ENCODE measurements at places on chromosomes 7 and 10.

DNA sequence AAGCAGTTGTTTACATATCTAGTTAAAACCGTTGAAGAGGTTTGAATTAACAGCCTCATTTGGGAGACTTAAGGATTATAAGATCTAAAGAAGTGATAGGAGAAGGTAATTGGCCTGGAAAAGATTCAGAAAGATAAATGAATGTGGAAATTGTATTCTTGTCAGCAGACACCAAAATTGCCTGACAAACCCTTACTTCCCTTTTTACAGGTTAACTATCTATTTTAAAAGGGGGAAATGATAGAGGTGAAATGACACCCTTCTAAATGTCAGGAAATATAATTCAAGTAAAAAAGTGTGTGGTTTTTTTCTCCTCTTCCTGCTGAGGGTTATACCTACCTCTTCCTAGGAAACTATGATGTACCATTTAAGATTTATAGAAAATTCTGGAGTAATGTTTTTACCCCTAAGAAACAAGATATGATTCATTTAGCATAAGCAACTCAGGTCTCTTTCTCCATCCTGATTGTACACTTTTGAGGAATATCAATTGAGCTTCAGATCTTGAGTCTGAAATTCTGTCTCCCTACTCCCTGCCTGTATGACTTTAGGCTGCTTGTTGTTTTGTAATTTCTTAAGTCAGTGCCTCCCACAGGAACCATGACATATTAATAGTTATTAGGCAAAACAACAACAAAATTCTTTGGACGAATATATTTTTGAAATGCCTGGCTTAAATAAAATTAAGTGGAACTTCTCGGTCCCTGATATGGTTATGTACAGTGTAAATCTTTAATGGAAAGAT lies 250.4 kb downstream of the RNLS start:
- DNase-seq: no peak

DNA sequence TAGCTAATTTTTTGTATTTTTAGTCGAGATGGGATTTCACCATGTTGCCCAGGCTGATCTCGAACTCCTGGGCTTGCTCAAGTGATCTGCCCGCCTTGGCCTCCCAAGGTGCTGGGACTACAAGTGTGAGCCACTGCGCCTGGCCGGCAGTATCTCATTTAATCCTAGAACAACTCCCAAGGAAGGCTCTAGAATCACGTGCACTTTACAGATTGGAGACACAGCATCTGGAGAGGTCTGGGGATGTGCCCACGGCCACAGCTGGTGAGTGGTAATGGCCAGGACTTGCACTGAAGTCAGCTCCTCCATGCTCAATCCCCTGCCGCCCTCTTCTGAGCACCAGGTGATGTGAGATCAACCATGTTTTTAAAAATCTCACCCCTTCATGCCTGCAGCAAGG lies 43.1 kb downstream of the CARD11 start:
- DNase-seq: no peak

- no peak for DNase-seq
Measured at GRCh38 chr7:55148571-55148970, 129.8 kb downstream of the EGFR start.

DNA sequence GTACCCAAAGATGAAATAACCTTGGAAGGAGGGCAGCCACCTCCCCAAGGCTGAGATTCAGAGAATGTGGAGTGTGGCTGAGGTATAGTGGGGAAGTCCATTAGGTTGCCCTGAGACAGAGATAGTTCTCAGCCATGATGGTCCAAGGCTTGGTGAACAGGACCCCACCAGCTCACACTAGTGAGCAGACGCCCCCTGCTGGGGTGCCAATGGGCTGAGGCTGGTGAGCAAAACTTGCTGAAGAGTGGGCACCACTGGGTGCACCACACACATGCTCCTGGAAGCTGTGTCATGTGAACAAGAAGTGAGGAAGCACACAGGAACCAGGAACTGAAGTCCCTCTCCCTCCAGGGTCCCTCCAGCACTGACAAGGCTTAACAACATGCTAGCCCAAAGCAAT lies 8.9 kb downstream of the FBXL13 start:
- DNase-seq: peak; percentile 58

- DNase-seq: no peak
Measured at GRCh38 chr10:90125456-90126255, 424.3 kb downstream of the KIF20B start.

GRCh38 chr10:78572565-78572964 lies 496.2 kb upstream of the ZMIZ1 start:
- DNase-seq: no peak

DNA sequence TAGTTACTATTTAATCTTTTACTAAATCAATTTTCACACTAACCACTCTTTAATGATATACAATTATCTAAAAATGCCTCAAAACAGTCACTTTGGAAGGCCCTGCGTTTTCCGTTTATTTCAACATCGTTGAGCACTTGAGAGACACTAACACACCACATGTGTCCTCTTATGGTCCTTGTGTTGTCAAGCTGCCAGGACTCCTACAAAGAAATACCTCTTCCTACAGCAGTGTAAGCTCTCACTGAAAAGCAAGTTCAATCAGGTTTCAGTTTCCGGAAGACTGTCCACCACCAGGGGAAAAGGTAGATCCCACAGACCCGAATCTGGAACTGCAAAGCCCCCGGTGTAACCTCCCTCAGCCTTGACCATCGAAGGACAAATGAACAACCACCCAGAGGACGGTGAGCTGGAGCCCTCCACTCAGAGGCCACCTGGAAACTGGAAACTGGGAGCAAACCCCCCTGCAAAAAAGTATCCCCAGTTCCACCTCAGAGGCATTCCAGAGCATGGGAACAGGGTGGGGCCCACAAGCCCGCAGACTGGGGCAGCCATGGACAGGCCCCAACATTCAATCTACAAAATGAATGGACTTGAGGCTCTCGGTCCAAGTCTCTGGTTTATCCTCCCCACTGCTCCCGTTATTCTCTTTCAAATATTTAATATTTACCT lies 37.6 kb downstream of the KCNH2 start:
- no peak for DNase-seq

GRCh38 chr10:1211844-1212570 lies 155.8 kb downstream of the WDR37 start:
- no peak for DNase-seq

GRCh38 chr7:131995324-131995723 lies 438.9 kb upstream of the PODXL start:
- DNase-seq: no peak

DNA sequence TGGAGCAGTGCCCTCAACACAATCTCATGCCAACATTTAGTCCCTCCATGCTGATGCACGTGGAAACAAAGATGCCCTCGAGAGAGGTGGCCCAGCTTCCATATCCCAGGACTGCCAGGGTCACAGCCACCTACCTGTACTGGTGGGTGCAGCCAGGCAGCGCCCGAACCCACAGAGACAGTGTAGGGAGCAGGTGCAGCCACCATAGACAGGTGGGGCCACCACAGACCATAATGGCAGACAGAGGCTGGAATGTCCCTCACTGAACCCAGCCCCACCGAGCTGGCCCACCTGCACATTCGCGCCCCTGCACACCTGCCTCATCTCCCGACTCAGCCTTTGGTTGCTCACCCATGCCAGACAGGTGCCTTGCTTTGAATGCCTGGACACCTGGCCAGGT lies 18.3 kb upstream of the CPXM2 start:
- no peak for DNase-seq

GRCh38 chr10:89741126-89741762 lies 39.9 kb downstream of the KIF20B start:
- no peak for DNase-seq

GRCh38 chr10:44292390-44293002 lies 92.4 kb downstream of the CXCL12 start:
- DNase-seq: no peak

- no peak for DNase-seq
Measured at GRCh38 chr7:5598769-5599371, 175.2 kb upstream of the TNRC18 start.

- no peak for DNase-seq
Measured at GRCh38 chr7:12102126-12102525, 109.0 kb upstream of the TMEM106B start.

GRCh38 chr10:99532687-99533495 lies at the start of gene NKX2-3:
Gene NKX2-3, plus strand, starts transcription at chr10:99532942. Its CDS starts 190 bp downstream, at chr10:99533132.
- DNase-seq: peak; percentile 77

DNA sequence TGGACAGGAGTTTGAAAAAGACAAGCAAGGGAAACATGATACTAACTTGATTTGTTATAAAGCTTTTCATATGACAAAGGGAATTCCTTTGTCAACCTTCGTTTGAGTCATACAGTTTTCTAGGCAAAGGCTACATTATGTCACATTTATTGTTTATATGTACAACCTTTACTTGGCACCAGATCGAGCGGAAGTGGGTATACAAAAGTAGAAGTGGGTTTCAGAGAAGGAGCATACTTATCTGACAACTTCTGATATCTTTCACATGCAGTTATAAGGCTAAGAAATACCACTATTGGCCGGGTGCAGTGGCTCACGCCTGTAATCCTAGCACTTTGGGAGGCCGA lies 11.0 kb downstream of the STMP1 start:
- DNase-seq: peak; percentile 74

DNA sequence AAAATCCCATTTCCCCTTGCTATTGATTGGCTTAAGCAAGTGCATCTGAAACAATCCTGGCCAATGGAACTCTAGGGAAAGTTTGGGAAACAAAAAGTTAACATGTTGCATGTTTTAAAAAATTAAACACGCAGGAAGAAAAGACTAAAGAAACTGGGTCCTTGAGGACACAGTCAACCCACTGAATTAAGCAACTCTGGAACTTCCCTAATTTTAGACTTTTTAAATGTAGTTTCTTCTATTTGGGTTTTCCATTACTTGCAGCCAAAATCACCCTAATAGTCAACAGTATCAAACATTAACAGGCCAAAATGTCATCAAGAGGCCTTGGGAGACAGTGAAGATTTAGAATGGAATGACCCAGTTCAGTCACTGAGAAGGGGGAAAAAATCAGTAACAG lies 40.6 kb downstream of the OSBPL3 start:
- no peak for DNase-seq

GRCh38 chr7:45578022-45578421 lies 3.9 kb downstream of the ADCY1 start:
- no peak for DNase-seq

DNA sequence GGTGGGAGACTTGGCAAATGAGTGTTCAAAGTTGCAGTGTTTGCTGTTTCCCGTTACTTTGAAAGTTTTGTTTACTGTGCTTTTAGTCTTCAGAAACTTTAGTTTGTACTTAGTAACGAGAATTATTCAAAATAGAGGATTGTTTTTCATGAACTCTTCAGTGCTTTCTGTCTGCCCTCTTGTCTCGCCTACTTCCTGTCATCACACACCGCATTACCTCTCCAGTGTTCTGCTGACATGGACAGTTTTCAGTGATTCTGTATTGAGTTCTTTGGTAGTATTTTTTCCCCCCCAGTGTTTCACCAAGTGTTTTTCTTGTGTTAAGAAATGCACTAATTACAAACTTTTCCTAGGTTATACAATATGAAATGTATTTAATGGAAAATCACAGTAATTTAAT lies 207.0 kb downstream of the MLLT10 start:
- no peak for DNase-seq

DNA sequence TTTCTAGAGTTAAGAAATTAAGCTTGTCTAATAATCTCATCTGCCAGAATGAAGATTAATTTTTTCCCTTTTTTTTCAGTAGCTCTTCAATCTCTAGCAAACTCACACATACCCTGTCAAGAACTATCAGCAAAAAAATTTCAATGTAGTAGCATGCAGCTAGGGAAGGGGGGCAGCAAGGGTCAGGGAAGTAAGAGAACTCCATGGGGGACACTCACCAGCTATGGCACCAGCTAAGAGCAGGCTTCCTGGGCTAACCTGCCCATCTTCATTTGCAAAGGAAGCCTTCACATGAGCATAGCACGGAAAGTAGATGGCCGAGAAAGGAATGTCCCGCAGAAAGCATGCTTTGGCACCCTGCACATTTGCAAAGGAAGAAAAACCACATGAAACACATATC lies 190.4 kb downstream of the SLC25A13 start:
- no peak for DNase-seq

- DNase-seq: peak; percentile 56
Measured at GRCh38 chr7:28065308-28065707, 115.3 kb downstream of the JAZF1 start.

DNA sequence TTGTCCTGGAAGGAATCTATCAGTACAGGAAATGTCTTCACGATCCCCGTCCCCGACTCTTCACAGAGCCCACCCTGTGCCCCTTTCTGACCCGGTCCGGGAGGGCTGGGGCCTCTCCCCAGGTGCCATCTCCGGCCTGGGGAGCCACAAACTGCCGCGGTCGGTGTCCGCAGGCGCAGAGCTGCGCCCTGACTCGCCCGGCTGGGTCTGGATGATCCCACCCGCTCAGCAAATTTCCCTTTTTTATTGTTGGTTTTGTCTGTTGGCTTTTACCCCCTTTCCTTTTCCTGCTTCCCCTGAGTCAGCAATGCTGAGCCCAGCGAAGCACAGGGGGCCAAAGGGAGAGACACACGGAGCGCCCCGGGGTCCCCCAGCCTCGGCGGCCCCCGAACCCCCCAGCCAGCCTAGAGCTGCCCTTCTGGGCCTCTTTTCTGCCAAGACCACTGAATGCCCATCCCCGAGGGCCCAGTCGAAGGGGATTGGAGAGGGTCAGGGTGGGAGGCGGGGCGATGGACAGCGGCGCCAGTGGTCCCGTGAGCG lies 30.9 kb downstream of the LEP start:
- no peak for DNase-seq

GRCh38 chr7:49778731-49779270 lies 5.4 kb downstream of the VWC2 start:
- no peak for DNase-seq

DNA sequence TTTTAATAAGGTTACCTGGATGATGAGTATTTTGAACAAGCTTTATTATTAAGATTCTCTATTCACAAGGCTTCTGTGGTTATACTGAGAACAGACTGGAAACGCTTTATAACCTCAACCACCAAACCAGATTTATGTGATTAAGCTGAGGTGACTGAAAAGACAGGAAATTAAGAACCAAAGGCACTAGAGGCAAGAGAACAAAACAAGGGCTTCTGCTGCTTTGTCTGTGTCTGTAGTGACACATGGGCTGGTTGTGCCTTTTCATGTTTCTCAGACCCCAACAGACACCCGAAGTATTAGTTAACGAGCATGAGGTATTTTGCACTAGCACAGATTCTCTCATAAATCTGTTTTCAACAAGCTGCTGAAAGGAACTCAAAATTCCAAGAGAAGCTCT lies 64.4 kb downstream of the RAPGEF5 start:
- no peak for DNase-seq

GRCh38 chr7:13908667-13909397 lies 80.6 kb downstream of the ETV1 start:
- peak; percentile 39 for DNase-seq

DNA sequence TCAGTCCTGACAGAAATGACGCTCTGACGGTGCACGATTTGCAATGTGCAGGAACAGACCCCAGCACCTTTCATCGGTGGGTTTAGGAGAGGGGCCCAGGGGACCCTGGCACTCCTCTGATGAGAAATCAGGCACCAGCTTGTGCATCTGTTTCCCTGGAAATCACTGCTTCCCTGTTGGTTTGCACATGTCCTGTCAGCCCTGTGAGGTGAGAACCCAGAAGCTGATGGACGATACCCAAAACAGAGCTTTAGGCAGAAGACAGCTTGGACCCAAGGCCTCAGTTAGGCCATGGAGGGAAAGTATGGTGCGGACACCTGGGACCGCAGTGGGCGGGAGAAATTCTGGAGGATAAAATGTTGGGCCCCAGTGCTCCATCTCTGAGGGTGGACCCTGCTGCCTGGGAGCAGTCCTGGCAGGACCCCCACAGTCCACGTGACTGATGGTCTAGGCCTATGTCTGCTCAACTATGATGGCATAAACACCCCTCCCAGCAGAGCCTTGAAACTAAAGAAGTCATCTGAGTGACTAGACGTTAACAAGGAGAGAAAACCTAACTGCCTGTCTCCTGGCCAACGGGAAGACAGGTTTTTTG lies 242.8 kb downstream of the PTPRN2 start:
- no peak for DNase-seq

- peak; percentile 18 for DNase-seq
Measured at GRCh38 chr10:70162892-70163201, 7.5 kb downstream of the SAR1A start.

Data from EL (cell line).